ENCODE measurements at places on chromosomes 2 and 18. TPM values are rescaled to one million over a fixed set of nuclear protein-coding genes. Genes with fewer than 3 reads are reported as not detected.

The CRYGA gene
- total RNA-seq = not detected

The MRO gene
- not detected for total RNA-seq

The NOSTRIN gene
- total RNA-seq = not detected

The CPLX4 gene
- total RNA-seq = not detected

The FSIP2 gene
- total RNA-seq = 0.10 TPM

The ZNF385B gene
- total RNA-seq = not detected

The CRACDL gene
- total RNA-seq = 0.31 TPM

The LRP1B gene
- total RNA-seq = not detected

The IL1RN gene
- 10.5 TPM for total RNA-seq

The NXPH2 gene
- not detected for total RNA-seq

The ITPRIPL1 gene
- 30.2 TPM for total RNA-seq

The ASTL gene
- 2.4 TPM for total RNA-seq

The GCG gene
- total RNA-seq = not detected

The SNRPD1 gene
- total RNA-seq = 153 TPM

The RPRM gene
- not detected for total RNA-seq

The REG3A gene
- not detected for total RNA-seq

The ELOA2 gene
- total RNA-seq = not detected

The HMSD gene
- 19.5 TPM for total RNA-seq

The CHST10 gene
- total RNA-seq = 3.6 TPM

The GAL3ST2 gene
- 0.93 TPM for total RNA-seq

The ANKRD12 gene
- 83.9 TPM for total RNA-seq

The ACYP2 gene
- total RNA-seq = 5.6 TPM

The PIGN gene
- total RNA-seq = 27.8 TPM

The CCDC150 gene
- 13.9 TPM for total RNA-seq

The AKAIN1 gene
- total RNA-seq = not detected

The SERPINB5 gene
- total RNA-seq = not detected

The CD8B2 gene
- total RNA-seq = 0.19 TPM

The ZNF24 gene
- 40.6 TPM for total RNA-seq
